ENCODE measurements at places on chromosomes 2 and 18.

DNA sequence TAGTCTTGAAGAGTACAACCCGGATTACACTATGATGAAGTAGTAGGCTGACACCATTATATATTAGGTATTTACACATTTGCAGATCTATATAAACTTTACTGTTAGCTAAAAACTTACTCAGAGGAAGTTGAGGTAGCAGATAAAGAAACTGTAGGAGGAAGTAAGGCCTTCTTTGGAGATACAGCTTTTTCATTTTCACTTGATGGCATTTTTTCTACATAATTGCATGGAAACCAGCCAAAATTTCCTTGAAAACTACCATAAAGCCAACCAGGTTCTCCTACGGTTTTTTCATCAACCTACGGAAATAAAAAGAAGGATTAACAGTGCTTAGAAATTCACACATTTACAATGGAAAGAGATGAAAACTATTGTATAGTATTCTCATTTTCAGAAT lies 86.6 kb downstream of the FAM228A start:
- DNase-seq: no peak

DNA sequence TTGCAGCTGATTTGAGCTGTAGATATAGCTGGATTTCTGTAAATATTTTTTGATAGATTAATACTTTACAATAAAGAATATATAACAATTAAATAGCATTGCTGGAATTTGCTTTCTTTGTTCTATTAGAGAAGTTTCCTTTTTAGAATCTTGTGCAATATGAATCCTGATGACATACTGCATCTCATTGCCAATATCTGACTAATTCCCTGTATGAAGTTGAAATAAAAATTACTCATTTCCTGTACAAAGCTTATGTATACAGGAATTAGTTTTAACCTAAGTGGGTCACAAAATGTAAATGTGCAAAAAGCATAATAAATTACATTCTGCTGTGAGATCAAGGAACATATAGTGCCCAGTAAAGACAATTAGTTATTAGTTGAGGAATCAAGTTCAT lies 72.8 kb upstream of the TMEFF2 start:
- no peak for DNase-seq

- DNase-seq: no peak
Observed at GRCh38 chr2:8575038-8575833, 106.6 kb upstream of the ID2 start.

GRCh38 chr2:176683618-176684111 lies 414.4 kb downstream of the MTX2 start:
- no peak for DNase-seq

DNA sequence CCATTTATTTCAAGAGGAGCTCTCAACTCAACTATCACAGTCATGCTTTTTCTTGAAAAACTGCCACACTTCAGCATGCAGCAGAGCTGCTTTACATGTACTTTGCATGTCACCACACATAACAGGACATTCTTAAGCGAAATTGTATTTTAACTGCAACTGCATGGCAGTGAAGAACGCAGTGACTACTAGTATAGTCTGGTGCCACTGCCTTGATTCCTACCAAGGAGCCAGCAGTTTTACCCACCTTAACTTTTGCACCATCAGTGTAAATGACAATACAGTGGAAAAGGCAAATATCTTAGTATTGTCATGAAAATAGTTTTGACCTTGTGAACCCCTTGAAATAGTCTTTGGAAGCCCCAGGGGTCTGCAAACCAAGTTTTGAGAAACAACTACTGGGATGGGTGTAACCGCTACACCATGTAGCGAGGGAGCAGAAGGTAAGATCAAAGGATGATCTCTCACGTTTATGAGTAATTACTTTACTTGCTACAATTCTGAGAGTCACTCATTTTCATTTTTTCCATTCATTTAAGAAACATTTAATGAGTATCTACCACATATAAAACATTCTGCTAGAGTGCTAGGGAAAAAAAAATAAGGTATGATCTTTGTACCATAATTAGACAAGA lies 32.3 kb upstream of the MPP4 start:
- DNase-seq: no peak

- DNase-seq: no peak
Observed at GRCh38 chr18:172361-172760, 14.0 kb downstream of the USP14 start.

GRCh38 chr2:167404627-167405284 lies 516.5 kb downstream of the XIRP2 start:
- DNase-seq: no peak

- DNase-seq: no peak
Observed at GRCh38 chr2:174863183-174863582, 98.9 kb upstream of the CHRNA1 start.

DNA sequence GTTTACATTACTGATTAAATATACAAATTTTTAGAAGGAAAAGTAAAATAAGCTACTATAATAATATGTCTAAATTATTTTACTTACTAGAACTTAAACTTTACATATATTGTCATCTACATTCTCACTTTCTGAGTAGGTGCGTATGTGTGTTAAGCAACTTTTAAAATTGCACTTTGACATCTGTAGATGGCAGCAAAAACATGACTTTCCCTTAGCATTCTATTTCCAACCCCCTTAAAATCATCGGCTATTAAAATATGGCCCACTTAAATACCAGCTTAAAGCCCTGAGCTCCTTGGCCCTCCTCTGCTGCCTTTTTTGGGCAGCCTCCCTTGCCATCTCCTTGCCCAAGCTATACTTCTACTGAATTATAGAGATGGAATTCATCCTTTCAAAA lies 78.0 kb downstream of the UPP2 start:
- no peak for DNase-seq

DNA sequence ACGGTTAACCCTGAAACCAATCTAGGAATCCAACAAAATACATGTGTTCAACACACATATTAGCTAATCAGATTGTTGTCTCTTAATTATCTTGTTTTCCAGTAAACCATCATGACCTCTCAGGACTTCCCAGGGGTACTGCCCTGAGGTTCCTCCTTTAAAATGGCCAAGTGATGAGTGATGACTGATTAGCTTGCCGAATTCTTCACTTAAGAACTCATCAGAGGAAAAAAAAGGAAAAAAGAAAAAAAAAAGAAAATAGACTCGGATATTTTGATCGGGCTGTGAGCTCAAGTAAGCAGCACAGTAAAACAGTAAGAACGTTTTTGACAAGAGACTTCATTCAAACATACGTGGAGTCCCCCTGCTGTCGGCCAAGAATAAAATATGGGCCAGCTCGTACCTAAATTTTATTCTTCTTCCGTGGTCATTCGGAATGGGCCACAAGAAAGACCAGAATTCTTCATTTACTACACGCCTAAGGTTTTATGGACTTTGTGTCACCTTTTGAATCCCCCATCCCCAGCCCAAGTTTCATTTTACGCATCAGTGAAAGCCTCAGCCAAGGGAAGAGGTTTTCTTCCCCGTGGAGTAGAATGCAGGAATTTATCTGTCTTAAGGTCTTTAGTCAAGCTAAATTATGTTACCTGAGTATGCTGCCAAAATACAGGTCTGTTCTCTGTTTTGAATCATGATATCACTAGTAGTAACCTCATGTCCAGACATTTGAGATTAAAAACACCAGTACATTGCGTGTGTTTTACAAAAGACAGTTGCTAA lies 40.5 kb downstream of the COLEC12 start:
- DNase-seq: no peak

Data from activated CD8-positive, alpha-beta memory T cell treated with anti-CD3 and anti-CD28 coated beads for 4 hours (primary cell).